ENCODE measurements at places on chromosomes 11 and 22.

- DNase-seq, result no peak
Observed at GRCh38 chr11:12223771-12224536, 113.6 kb downstream of the MICAL2 start.

DNA sequence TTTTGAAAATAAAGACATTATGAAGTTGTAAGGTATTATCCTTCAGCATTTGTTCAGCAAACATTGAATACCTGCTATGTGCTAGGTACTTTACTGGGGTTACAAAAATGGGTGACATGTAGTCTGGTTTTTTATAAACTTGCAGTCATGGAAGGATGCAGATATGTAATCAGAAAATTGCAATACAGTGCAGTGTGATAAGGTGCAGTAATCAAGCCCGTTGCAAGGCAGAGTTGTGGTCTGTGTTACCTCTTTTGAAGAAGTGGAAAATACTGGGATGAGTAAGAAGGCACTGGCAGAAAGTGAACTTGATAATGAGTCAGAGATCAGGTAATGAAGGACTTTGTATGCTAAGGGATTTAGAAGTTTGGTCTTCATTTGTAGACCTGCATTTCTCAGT is 8.1 kb downstream of the FBXO7 start:
- DNase-seq, result peak; percentile 11

DNA sequence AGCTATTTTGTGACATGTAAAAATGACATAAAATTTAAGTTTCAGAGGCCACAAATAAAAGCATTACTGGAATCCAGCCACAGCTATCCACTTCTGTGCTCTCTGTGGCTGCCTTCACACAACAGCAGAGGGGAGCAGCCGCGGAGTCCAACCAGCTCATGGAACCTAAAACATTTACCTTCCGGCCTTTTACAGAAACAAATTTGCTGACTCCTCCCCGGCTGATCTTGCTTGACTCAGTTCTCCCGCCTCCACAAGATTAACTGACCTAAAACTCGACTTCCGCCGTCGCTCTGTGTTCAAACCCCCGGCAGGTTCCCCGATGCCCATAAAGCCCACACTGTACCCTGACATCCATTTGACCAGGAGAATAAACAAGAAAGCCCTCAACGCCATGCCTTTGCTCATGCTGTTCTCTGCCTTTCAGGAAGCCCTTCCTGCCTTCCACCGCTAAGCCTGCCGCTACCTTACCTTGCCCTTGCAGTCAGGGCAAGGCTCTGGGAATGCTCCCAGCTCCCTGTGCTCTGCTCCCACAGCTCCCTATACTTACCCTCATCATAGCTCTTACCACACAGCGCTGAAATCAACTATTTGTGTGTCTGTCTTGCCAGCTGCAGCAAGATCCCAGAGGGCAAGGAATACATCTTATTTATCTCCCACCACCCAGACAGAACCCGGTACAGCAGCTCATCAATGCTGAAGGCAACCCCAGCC is 35.4 kb downstream of the MICAL3 start:
- DNase-seq, result no peak

DNA sequence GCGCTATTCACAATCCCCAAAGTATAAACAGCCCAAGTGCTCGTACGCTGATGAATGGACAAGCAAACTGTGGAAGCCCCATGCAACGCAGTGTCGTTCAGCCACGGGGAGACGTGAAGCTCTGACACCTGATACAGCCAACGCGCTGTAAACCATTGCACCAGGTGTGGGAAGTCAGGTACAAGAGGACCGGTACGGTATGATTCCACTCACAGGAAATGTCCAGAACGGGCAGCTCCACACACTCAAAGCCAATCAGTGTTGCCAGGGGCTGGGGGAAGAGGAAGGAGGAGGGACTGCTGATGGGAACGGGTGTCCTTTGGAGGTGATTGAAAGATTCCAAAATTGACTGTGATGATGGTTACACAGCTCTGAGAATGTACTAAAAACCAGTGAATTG is 64.5 kb downstream of the BRD1 start:
- DNase-seq, result no peak

GRCh38 chr11:32838505-32839274 is 9.0 kb downstream of the PRRG4 start:
- peak; percentile 7 for DNase-seq

GRCh38 chr22:39496131-39496838 is 5.8 kb upstream of the MIEF1 start:
- peak; percentile 38 for DNase-seq

DNA sequence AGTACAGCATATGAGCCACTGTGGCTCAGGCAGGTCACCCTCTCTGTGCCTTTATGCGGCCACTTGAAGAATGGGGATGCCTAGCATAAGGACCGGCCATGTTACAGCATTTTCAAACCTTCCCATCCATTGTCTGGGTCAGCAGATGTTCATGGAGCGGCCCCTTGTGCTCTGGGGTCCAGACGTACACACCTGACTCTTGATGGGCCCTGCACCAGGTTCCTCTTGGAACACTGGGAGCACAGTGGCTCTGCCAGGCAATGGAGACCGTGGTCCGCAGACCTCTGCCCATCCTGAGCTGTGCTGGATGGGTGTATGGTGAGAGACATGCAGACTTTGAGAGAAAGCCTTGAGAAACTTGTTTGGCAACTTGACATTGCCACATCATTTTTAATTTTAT is 9.8 kb downstream of the PRDM11 start:
- DNase-seq, result no peak

- DNase-seq, result no peak
Observed at GRCh38 chr11:19394525-19395016, 153.8 kb upstream of the E2F8 start.

- DNase-seq, result no peak
Observed at GRCh38 chr22:30327864-30328345, 1.2 kb upstream of the TBC1D10A start.

- DNase-seq, result peak; percentile 32
Observed at GRCh38 chr22:36052505-36052941, 23.9 kb upstream of the RBFOX2 start.

DNA sequence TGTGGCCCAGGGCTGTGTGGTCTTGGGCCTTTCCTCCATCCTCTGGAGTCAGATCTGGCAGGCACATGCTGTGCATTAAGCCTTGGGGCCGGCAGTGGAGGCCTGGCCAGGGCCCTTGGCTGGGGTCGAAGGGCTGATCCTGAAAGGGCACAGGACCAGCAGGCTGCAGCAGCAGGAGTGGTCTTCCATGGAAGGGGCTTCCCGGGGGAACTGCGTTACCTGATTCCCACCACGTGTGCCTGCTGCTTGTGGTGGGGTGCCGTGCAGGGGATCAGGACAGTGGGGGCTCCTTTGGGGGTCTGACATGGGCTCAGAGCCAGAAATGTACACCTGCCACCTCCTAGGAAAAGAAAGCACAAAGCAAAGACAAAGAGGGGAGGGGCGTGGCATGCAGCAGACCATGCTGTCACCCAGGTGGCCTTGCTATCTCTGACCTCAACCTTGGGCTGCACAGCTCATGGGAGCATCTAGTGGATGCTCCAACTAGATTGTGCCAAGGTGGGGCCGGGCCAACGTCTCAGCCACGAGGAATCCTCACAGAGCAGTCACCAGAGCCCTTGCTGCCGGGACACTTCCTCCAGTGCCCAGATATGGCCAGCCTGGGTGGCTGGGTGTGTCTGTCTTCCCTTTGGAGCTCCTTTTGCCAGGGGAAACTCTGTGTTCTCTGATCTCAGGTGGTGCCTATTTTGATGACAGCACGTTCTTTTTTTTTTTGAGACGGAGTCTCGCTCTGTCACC is 17.9 kb upstream of the YPEL1 start:
- no peak for DNase-seq

- DNase-seq, result no peak
Observed at GRCh38 chr11:118290923-118291322, 13.6 kb upstream of the CD3E start.

- no peak for DNase-seq
Observed at GRCh38 chr11:67071420-67072284, 15.0 kb downstream of the RHOD start.

DNA sequence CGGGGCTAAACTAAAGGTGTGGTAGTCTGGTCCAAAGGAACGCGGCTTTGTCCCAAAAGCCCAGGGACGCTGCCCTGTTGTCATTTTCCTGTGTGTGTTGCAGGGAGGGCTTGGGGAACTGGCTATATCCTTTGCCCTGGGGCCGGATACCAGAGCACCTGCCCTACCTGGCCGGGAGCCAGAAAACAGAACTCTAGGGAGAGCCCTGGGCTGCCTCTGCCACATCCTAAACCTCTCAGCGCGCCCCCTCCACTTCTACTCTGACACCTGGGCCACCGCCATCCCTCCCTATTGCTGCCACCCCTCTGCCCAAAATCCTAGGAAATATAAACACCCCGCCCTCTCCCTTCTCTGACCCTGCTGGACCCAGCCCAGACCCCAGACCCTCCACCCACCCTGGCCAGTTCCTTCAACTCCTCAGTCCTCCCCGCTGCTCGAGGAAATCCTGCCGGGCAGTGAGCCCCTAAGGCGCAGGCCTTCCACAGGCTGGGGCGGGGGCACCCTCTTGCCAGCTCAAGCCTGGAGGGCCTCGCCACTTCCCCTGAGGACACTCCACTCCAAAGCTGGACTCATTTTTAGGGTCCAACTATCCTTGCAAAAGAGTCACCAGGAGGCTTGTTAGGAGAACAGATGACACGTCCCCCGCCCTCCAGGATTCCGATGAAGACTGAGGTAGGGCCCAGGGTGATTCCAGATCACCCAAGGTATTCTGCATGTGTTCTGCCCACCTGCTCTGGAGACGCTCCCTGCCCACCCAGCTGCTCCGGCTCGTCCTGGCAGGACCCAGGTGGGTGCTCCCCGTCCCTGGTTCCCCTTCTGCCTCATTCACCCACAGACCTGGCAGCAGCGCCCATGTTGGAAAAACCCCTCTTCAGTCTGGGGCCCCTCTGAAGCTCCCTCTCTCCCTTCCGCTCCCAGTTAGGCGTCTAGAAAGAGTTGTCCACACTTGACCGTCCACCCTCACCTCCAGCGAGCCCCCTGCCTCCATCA is 12.2 kb downstream of the KCTD17 start:
- no peak for DNase-seq

- DNase-seq, result no peak
Observed at GRCh38 chr11:368414-369335, 624 bp upstream of the B4GALNT4 start.

- no peak for DNase-seq
Observed at GRCh38 chr11:2216400-2217064, 44.9 kb upstream of the TH start.

- no peak for DNase-seq
Observed at GRCh38 chr22:40665312-40665711, 14.0 kb upstream of the MCHR1 start.

DNA sequence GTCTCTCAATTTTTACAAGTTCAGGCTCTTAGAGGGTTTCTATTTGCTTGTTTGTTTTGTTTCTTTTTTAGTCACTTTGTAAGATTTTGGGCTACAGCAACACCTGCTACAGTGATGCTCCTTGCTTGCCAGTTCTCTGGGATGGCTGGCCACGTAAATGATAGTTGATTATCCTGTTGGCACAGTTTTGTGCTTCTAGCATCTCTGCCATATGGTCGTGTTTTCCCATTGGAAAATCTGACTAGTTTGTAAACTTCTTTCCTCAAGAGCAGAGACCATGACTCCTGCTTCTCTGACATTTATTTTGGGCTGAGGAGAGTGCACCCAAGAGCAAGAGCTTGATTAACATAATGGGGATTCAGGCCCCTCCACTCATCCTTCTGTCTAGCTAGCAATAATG is 1621.6 kb upstream of the RAG2 start:
- no peak for DNase-seq
